Activated naive CD4-positive, alpha-beta T cell treated with anti-CD3 and anti-CD28 coated beads, Interleukin-2, amount 50 U/mL, for 72 hours (primary cell): ENCODE measurements at places on chromosomes 7 and 10. TPM values are rescaled to one million over a fixed set of nuclear protein-coding genes. Genes with fewer than 3 reads are reported as not detected.

GRCh38 chr10:116186273-116186672, 86.7 kb downstream of the GFRA1 start:
- DNase-seq, result no peak

GRCh38 chr10:29186221-29186620, 102.6 kb upstream of the LYZL1 start:
- no peak for DNase-seq

DNA sequence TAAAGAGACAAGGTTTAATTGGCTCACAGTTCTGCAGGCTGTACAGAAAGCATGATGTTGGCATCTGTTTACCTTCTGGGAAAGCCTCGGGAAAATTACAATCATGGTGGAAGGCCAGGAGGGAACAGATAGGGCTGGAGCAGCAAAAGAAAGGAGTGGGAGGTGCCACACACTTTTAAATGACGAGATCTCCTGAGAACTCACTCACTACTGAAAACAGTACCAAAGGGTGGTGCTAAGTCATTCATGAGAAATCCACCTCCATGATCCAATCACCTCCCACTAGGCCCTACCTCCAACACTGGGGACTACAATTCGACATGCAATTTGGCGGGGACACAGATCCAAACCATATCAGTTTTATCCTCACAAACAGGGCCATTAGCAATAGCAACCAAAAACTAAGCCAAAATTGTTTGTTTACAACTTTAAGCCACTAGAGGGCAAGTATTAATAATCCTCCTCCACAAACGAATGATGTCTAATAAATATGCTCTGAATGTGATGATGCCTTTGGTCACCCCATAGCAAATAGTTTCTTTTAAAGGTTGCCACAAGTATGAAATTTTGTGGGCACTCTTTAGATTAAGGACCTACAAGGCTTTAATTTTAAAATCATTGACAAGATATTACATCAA, 129.2 kb upstream of the NRBF2 start:
- no peak for DNase-seq

GRCh38 chr10:1035201-1035600, 9.5 kb upstream of the IDI2 start:
- DNase-seq, result no peak

GRCh38 chr10:72334196-72334824, 20.4 kb downstream of the DNAJB12 start:
- DNase-seq, result no peak

The ASB15 gene
- total RNA-seq, result not detected

The GIMAP8 gene
- total RNA-seq, result 13.5 TPM

The KEL gene
- 2.8 TPM for total RNA-seq
